ENCODE measurements at places on chromosomes 3 and 15.

- ATAC-seq: no peak
Measured at GRCh38 chr3:52121813-52122212, 32.4 kb downstream of the POC1A start.

GRCh38 chr15:48634893-48635292, 10.6 kb downstream of the FBN1 start:
- peak; percentile 16 for ATAC-seq

DNA sequence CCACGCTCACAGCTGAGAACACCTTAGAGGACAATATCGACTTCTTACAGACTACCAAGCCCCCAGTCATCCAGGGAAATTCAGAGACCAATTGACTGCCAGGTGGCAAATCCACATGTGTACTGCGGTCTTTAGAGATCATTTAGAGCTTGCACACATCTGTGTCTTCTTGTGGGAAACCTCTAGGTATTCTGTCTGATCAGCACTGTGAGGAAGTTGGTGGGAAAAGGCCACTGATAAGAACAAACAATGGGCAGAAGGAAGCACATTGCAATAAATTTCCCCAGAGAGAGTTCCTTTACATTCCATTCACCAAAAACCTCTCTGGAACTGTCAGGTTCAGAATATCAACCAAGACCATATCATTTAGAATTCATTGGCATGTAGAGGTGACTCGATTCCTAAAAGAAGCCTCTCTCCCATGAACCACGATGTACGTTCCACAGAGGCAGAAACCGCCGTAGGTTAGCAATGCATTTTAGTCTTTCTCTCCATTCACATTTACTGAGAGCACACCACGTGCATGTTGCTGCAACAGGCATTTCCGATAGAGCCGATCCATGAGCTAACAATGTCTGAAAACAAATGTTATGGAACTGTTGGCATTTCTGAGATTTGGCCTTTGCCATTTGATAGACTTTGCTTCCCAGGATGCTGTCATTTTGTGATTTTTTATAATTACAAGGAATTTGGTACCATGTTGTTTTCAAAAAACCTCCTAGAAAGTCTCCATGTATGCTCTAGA, 287.3 kb upstream of the TPRG1 start:
- no peak for ATAC-seq

DNA sequence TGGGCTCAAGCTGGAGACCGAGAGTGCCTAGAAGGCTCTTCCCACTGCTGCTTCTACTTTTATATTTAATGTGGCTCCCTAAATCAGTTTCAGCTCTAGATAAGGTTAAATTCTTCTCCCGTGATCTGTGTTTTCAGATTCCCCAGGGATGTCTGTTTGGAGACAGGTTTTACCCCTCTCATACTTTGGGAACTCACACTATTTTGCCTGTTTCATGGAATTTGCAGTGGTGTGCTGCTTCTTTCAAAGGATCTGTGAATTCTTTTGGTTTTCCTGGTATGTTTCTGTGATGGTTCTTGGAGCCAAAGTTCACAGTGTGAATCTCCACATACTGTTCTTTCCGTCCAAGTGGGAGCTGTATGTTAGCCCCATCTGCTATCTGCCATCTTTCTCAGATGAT, 238.3 kb upstream of the SLITRK3 start:
- no peak for ATAC-seq

DNA sequence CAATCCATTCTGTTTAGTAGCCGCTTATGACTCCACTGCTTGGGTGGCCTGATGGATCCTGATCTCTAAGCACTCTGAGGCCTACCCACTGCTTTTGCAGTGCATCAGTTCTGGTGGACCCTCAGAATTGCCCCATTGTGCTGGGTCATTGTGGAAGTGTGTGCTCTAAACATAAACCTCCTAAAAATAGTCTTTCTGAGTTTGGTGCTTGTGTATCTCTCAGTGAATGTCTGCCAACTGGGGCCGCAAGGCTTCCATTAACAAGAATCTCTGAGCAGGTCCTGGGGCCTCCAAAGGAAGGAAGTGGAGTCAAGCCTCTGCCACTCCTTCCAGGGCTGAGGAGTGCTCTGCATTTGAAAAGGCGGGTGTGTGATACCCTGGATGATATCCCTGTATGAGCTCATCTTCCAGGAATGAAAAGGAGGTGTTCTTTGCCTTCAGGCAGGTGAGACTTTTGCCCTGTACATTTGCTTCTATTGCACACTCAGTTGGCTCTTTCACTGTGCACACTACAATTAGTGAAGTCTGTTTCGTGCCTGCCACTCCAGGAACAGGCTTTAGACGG, 80.0 kb upstream of the CACNA2D3 start:
- no peak for ATAC-seq

DNA sequence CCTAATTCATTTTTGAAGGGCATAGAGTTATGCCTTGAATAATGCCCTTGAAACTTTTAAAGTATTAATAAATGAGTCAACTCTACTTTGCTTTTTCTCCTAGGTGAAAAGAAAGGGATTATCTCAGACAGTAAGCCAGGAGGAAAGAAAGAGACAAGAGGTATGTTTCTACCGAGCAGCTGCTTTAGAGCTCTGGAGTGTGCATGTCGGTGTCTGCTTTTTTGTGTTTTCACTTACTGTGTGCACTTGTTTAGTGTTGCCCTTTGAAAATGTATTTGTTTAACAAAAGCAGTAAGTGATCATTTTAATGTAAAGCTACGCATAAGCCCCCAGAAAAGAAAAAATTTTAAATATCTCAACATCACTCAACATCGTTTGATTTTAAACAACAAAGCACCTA, 28.1 kb downstream of the ARHGEF26 start:
- no peak for ATAC-seq

DNA sequence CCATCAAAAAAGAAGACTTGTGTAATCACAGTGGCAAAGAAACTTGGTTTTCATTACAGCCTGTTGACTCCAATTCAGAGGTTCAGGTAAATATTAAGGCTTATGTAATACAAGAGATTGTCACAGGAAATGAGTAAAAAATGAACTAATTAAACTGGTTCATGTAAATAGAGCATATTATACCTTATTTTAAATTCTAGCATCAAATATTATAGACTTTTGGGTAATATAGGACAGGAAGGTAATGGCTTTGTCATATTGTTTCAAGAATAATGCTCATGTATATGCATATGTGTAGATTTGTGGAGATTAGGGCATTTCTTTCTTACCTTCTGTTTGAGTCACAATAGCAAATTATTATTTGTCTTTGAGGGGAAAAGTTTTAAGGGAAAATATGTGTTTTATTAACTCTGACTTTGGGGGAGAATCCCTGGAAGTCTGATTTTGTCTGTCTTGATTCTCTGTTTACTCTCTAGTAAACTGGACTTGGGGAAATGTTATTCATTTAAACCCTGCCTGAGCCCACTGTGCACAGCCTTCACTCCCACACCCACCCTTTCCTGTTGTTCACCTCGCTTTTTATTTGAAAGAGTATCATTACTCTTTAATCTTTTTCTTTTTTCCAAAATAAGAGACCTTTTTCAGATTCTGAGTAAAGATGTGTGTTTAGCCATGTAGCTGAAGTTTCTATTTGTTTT, 43.0 kb downstream of the RASA2 start:
- ATAC-seq: no peak

GRCh38 chr15:88747111-88747510, 56.1 kb upstream of the ACAN start:
- no peak for ATAC-seq

DNA sequence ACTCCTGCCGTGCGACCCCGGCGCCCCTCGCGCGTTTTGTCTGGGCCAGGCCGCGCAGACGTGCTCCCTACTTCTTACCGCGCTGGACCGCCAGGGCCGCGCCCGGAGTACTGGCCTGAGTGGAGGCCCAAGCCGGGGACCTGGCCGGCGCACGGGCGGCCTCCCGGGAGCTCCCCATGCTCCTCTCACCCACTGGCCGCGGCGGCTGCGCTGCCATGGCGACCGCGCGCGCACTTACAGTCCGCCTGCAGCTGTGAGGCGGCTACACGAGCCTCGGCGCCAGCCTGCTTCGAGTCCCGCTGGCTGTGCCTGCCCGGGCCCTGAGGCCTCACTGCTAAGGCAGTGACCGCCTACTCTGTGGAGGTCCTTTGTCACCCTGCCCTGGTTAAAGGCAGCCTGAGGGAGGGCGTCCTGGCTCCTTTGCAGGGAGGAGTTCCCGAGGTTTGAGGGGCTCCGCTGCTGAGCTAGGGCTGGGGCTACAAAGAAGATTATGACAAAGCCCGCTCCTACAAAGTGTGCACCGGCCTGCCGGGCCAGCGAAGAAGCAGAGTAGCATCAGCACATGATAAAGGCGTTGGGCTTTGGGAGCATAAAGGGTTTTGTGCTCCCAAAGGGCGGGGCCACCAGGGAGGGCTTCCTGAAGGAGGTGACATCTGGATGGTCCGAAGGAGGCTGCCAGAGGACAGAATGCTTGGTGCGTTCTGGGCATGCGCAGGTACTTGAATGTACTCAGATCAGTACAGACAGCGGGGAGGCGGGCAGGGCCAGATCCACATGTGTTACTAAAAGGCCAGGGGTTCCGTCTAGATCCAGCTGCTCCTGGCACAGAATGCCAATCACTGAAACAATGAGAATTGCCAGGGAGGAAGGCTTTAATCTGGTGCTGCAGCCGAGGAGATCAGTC, at the start of the genes LRRC34 and LRRIQ4:
TSS of gene LRRC34 (minus strand) at position 573 of the 904 bp plus-strand sequence. CDS start at position 217, 356 bp downstream.
TSS of gene LRRIQ4 (plus strand) at position 539 of the 904 bp plus-strand sequence. CDS start 9,052 bp downstream, outside the sequence.
- peak; percentile 89 for ATAC-seq

GRCh38 chr15:94168250-94168649, 63.1 kb upstream of the MCTP2 start:
- no peak for ATAC-seq

DNA sequence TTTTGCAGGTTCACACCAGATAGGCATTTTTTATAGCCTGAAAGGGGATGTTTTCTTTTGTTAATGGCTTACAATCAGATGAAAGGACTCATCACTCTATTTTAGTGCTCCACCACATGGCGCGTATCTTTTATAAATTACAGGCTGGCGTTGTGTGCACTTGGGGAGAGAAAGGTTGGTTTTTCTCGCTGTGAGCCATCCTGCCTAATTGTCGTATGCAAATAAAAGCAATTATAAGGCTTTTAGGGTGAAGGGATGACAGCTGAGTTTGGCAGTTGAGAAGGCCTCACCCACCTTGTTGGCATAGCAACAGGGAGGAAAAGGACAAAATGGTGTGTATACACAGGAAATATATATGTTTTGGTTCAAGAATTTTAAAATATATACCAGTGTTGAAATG, 268.0 kb downstream of the NR2F2 start:
- ATAC-seq: no peak

GRCh38 chr3:119950666-119951325, 143.5 kb downstream of the GSK3B start:
- no peak for ATAC-seq

- ATAC-seq: peak; percentile 40
Measured at GRCh38 chr15:72285927-72286516, 13.7 kb upstream of the PARP6 start.

- ATAC-seq: no peak
Measured at GRCh38 chr3:113668015-113668414, 28.4 kb downstream of the USF3 start.

GRCh38 chr3:101279162-101279561, 41.2 kb downstream of the IMPG2 start:
- ATAC-seq: no peak

- no peak for ATAC-seq
Measured at GRCh38 chr15:77475001-77475400, 54.3 kb downstream of the HMG20A start.

GRCh38 chr3:190831225-190831624, 31.3 kb downstream of the GMNC start:
- ATAC-seq: no peak

DNA sequence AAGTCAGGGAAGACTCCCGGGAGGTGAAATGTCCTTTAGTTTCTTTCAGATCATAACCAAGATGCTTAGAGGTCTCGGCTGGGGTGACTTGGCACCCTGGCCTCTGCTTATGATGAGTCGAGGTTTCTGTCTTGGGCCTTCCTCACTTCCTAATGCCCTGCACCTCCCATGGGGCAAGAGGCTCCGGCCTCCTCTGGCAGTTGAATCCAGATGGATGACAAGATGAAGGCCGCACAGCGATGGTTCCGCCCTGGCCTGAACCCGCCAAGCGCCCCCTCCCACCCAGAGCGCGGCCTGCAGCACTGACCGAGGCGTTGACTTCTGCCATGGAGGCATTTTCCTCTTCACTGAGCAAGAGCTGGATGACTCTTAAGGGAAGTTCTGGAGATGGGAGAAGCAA, 31.3 kb downstream of the MUC20 start:
- ATAC-seq: no peak

GRCh38 chr3:168671091-168671490, 575.4 kb upstream of the GOLIM4 start:
- ATAC-seq: no peak

GRCh38 chr3:141487521-141488252, 860 bp downstream of the RASA2 start:
- peak; percentile 62 for ATAC-seq

- no peak for ATAC-seq
Measured at GRCh38 chr3:72332689-72333088, 515.6 kb downstream of the SHQ1 start.

DNA sequence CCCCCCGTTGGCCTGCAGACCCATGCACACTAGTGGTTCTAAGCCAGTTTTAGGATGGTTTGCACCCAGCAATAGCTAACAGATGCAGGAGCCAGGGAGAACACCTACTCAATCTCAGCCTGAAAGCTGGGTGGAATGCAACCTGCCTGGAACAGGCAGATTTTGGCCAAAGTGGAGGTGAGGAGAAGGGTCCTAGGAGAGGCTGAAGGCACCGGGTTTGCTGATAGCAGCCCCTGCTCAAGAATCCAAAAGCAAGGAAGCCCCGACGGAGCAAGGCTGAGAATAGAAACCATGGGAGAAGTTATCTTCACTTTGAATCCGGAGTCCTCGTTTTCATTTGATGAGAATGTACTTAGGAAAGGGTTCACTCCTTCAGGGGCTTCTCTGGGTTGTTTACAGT, 9.9 kb downstream of the RRP9 start:
- no peak for ATAC-seq

DNA sequence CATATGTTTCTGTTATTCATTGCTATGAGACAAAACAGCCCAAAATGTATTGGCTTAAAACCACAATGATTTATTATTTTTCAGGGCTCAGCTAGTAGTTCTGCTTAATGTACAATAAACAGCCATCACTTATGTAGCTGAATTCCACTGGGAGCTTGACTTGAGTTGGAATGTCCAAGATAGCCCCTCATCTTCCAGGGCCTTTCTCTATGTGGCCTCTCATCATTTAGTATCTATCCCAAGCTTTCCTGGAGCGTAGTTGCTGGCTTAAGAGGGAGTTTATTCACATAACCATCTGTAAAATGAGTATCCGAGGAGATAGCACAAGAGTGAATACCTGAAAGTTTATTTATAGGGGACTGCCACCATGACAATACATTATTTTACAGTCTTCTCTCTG, 176.8 kb downstream of the EPHA6 start:
- ATAC-seq: no peak
